Osteoblast (primary cell): ENCODE measurements at places on chromosomes 11 and 22. TPM values are rescaled to one million over a fixed set of nuclear protein-coding genes. Genes with fewer than 3 reads are reported as not detected.
A peak's percentile ranks its signal among the peaks of the same experiment; 100 is the strongest.

GRCh38 chr22:37998543-37998942 lies 14.2 kb upstream of the SOX10 start:
- peak; percentile 55 for DNase-seq

- no peak for DNase-seq
These were observed 49.5 kb downstream of the VSIG10L2 start for GRCh38 chr11:125995313-125995712.

- DNase-seq, result peak; percentile 58
These were observed 82.3 kb upstream of the EED start for GRCh38 chr11:86162239-86162638.

GRCh38 chr11:44018127-44018521 lies 29.7 kb upstream of the ACCSL start:
- DNase-seq, result no peak

GRCh38 chr22:20240447-20240764 lies 27.7 kb downstream of the RTN4R start:
- DNase-seq, result no peak

- peak; percentile 92 for DNase-seq
These were observed 396 bp downstream of the TEF start for GRCh38 chr22:41382098-41382578.

GRCh38 chr11:2709429-2709828 lies 9.6 kb upstream of the KCNQ1OT1 start:
- DNase-seq, result no peak

GRCh38 chr11:7098235-7098832 lies 9.5 kb downstream of the RBMXL2 start:
- no peak for DNase-seq

TBX10 gene
- not detected in 2 replicates for total RNA-seq

GRM5 gene
- total RNA-seq, result not detected in 2 replicates

SCARF2 gene
- 18.3 and 23.9 TPM in 2 replicates for total RNA-seq
